Caudate nucleus (tissue), 63 donors: ENCODE measurements at places on chromosomes 3 and 15.

- no peak for DNase-seq
These were observed 52.4 kb downstream of the PDZRN3 start for GRCh38 chr3:73572368-73572767.

DNA sequence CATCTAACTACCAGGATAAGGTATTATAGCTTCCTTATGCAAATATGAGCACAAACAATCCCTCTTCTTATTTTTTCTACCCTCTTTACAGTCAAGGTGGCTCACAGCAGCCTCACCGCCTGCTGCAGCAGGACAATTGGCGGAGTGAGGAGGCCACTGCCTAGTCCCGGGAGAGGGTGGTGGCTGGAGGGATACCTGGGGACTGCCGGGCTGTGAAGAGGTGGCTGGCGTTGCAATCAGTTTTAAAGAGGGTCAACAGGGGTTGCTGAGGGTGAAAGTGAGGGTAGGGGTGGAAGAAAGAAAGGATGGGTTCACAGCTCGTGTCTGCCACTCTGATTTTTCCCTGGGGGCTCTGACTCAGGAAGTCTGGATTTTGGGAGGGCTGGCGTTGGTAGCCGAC lies 105.1 kb upstream of the SLC6A6 start:
- DNase-seq, result no peak

GRCh38 chr15:59028387-59028955 lies 41.0 kb downstream of the RNF111 start:
- DNase-seq, result no peak

DNA sequence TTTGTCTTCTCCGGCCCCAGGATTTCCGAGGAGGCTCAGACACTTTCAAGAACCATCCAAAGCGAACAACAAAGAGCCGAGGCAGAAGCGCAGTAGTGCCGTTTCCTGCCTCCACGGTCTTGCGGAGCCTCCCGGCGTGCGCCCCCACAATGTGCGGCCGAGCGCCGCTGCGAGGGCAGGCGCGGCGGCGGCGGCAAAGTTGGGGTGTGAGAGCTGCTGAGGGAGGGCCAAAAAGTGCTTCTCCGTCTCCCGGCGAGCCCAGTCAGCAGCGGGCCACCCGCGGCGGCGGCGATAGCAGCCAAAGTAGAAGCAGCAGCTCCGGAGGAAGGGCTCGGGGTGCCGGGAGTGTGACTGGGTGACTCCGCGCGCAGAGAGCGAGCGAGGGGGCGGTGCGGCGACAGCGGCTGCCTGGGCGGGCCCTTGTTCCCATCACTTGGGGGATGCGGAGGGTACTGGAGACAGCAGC lies 749.1 kb downstream of the ROBO1 start:
- peak; percentile 52 for DNase-seq

GRCh38 chr3:168862466-168862865 lies 766.7 kb upstream of the GOLIM4 start:
- DNase-seq, result no peak
